ELF-1 (cell line): ENCODE measurements at places on chromosomes 12 and 14.

DNA sequence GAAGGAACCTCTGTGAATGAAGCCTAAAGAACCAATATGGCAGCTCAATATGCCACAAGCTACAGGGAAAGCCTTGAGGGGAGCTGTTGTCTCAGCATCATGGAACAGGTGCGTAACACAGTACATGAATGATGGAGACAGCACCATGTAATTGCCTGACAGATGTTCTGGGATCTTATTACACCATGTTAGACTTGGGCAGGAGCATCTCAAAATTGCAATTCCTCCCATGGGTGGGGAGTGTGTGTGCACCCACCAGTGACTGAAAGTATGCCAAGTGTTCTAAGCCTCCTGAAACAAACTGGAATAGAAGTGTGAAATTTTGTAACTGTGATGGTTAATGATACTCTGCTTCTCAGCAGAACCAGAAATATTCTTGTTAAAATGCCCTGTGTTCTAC is 151.0 kb upstream of the SRRM4 start:
- DNase-seq: no peak

DNA sequence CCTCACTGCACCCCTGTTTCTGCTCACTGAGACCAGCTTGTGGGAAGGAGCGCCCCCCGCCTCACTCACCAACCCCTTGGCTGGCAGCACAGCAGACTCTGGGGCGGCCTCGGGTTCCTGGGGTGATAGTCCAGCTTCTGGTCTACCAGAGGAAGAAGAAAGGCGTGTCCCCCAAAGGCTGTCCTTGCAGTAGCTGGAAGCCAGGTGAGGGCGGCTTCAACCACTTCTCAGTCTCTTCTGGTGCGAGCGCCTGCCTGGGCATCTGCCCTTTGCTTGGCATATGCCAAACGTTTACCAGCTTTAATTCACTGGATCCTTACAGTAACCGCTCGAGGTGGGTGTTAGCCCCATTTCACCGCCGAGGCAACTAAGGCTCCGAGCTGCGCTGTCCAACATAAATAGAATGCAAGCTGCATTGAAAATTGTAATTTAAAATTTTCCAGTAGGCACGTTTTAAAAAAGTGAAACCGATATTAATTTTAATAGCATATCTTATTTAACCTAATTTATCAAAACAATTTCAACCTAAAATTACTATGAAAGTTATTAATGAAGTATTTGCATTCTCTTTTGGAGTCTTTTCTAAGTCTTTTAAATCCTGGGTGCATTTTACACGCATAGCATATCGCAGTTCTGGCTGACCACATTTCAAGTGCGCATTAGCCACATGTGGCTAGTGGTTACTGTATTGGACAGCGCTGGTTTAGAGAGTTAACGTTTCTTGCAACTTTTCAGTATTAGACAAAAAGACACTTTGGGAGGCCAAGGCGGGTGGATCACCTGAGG is 872 bp downstream of the FAM177A1 start:
- DNase-seq: no peak

- no peak for DNase-seq
Measured at GRCh38 chr12:96371790-96372699, 28.2 kb downstream of the CDK17 start.

DNA sequence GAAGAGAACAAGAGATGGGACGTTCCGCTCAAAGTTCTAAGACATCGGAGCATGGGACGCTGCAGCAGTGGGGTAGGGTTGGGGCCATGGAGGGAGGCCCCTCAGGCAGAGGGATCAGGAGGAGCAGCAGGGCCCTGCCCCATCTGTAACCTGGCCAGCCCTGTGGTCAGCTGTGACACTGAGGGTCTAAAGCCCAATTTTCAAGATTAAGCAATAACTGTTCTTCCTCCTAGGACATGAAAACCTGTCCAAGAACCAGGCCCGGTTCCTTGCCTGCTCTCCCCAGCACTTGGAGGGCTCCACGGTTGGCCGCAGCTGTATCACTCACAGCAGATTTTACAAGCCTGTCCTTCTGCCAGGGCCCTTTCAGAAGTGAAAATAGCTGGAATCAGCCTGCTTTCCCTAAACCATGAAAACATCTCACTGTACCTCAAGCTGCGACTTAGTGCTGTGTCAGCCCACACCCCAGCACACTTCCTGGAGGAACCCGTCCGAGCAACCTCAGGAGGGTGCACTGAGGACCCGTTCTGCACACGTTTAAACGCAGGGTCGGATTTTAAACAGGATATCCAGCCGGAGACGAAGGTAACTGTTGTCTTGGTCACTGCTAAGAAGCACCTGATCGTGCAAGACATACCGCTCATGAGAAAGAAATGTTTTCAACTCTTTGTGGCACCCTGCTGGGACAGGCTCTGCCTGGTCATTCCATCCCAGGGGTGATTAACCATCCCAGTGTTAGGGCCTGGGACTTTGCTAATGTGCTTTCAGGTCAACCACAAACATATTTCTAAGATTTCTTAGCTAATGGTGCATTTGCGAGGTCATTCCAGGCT is 201.9 kb upstream of the DIO3 start:
- peak; percentile 31 for DNase-seq

DNA sequence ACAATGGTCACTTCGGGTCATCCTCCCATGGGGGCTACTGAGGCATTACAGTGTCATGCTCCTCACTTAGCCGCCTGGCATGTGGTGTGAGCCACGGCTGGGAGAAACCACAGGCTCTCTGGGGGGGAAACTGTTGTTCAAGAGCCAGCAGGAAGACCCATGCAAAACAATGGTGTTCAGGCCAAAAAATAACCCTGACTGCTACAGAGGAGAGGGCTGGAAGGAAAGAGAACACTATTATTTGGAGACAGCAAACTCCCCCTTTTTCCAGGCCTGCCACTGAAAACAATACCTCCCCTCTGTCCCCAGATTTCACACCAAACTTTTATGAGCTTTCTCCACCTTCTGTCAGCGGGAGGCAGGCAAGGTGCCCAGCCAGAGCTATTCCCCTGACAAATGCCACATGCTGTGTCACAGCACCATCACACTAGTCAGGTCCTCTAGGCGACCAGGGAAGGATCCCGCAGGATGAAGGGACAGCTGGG is 83.7 kb downstream of the CHGA start:
- DNase-seq: no peak

DNA sequence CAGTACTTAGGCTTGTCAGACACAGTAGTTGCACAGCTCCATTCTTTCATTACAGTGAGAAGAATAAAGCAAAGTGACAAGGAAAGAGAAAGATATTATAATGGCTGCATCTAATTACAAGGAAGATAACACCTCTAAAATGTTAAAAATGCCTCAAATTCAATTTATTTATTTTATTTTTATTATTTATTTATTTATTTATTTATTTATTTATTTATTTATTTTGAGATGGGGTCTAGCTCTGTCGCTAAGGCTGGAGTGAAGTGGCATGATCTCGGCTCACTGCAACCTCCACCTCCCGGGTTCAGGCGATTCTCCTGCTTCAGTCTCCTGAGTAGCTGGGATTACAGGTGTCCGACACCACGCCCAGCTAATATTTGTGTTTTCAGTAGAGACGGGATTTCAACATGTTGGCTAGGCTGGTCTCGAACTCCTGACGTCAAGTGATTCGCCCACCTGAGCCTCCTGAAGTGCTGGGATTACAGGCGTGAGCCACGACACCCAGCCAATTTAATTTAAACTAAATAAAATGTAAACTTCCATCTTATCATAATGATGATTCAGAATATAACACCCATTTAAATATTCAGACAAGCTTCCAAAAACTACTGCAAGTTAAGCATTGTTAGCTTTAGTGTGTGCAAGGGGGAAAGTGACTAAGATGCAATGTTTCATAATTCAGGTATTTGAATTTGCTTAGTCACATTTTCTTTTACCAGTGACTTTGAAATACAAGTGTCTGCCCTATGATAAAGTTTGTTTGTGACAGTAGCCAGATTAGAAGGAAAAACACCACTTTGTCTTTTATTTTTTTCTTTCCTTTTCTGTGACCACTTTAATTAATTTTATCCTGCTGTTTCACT is 2.4 kb upstream of the CFAP54 start:
- no peak for DNase-seq
